ENCODE measurements at places on chromosomes 2 and 18.
A peak's percentile ranks its signal among the peaks of the same experiment; 100 is the strongest.

DNA sequence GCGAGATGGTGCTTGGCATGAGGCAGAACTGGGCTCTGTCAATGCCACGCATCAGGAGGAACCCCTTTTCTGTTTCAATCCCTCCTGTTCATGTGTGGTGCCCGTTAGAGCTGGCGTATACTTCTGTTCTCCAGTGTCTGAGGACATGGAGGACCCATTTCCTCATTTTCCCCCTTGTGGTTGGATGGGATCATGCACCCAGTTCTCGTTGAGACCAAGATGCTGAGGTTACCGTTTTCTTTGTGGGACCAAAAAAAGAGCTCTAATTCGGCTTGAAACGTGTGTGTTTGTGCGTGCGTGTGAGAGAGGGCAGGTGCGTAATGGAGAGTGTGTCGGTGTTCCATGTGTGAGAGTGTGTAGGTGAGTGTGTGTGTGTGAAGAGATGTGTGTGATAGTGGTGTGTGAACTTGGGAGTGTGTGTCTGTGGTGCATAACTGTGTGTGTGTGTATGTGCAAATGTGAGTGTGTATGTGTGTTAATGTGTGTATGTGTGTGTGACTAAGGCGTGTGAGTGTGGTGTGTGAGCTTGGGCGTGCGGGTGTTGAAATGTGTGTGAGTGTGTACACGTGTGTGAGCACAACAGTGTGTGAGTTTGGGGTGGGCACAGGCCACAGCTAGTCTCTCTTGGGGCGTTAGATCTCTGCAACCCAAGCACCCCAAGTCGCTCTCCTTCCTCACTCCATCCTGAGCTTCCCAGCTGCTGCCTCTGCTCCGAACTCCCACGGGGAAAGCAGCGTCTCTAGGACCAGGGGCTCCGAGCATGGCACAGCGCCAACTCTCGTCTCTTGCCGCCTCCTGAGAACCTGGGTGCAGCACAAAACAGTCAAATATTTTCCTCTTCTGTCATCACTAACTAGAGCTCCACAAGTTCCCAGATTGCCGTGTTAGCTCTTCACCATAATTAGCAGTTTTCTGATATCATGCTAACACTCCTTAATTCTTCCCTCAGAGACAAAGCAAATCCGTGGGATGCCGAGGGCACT lies 75.8 kb downstream of the LONRF2 start:
- H3K27me3 ChIP-seq: no peaks in the 10 kb centered on the region
- H3K4me3 ChIP-seq: peak overlapping the region; percentile 54
- H3K27ac ChIP-seq: peak overlapping the region; percentile 32
- peaks cover 16% of the 10 kb centered on the region for H3K36me3 ChIP-seq

GRCh38 chr2:191970867-191971266 lies 124.0 kb upstream of the CAVIN2 start:
- H3K27me3 ChIP-seq: no peaks in the 10 kb centered on the region
- H3K27ac ChIP-seq: no peak overlapping the region
- DNase-seq: no peak
- H3K4me1 ChIP-seq: no peaks in the 10 kb centered on the region
- H3K4me3 ChIP-seq: no peak overlapping the region

DNA sequence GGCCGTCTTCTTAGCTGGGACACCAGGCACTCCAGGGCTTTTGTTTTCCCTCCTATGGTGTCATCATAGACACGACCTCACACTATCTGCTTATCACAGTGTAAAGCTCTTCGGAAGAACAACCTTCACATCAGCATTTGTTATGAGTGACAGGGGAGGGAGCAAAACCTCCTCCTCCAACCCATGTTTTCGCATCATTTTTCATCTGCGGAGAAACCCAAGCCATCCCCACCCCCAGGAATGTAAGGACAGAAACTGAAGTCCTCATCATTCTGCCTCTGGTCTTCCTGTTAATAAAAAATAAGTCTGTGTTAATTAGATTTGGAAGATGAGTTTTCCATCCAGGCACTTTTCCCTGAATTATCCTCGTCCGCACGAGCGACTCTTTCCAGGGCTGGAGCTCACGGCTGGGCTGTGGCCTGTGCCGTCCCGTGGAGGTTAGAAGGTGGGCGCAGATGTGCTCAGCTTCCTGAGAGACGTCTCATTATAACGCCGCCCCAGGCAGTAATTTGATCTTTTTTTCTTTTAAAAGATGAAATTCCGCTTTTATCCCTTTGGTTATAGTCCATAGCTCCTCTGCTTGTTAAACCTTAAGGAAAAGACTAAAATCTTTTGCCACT lies 101.6 kb upstream of the TMEM18 start:
- H3K27me3 ChIP-seq: peaks cover 34% of the 10 kb centered on the region
- H3K4me3 ChIP-seq: no peak overlapping the region
- no peak for DNase-seq
- H3K27ac ChIP-seq: no peak overlapping the region

- H3K27ac ChIP-seq: peak overlapping the region; percentile 83
These were observed 283.4 kb upstream of the FBXO11 start for GRCh38 chr2:48189552-48190228.

DNA sequence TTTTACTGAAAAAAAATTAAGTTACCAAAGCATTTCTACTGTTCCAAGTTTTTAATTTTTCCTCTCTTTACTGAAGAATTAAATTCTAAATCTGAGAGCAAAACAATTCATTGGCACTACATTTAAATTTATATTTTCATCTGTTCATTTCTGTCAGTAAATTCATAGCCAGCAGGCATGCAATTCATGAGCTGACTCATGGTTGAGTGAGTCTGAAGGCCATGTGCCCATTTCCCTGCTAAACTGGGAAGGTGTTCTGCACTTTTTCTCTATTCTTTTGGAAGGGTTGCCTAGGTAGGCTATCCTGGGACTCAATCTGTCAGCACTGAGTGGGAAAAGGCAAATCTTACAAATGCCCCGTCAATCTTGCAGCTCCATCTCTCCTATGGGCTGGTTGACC lies 88.7 kb downstream of the KLHL14 start:
- H3K36me3 ChIP-seq: peaks cover 14% of the 10 kb centered on the region
- DNase-seq: no peak
- no peak overlapping the region for H3K4me3 ChIP-seq
- no peaks in the 10 kb centered on the region for H3K27me3 ChIP-seq
- no peak overlapping the region for H3K27ac ChIP-seq
- peaks cover 2% of the 10 kb centered on the region for H3K4me1 ChIP-seq

DNA sequence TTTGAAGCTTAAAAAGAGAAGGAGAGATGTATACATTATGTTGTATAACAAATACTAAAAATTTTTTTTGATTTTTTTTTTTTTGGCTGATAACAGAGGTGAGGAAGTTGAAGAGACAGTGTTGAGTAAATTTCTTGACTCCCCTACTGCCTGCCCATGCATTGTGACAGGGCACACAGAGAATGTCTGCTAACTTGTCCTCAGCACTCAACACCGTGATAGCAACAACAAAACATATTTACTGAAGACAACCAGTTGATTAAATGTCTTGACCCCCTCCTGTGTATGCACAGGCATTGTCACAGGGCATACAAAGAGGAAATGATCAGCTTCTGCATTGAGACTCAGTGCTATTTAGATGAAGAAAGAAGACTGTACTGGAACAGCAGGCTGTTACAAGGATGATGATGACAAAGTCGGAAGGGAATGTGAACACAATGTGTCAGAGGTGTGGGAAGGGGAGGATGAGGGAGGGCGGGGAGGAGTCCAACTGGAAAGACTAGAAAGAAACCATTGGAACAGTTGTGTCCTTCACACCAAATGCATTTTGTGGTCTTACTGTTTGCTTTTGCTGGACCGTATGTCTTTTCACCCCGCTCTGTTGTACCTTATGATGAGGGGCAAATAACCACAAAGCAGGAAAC lies 89.5 kb downstream of the CERS6 start:
- no peaks in the 10 kb centered on the region for H3K27me3 ChIP-seq
- H3K4me1 ChIP-seq: peaks cover 28% of the 10 kb centered on the region
- H3K27ac ChIP-seq: no peak overlapping the region
- no peak overlapping the region for H3K4me3 ChIP-seq
- H3K36me3 ChIP-seq: peaks cover 38% of the 10 kb centered on the region
